ENCODE measurements at places on chromosomes 4 and X.

DNA sequence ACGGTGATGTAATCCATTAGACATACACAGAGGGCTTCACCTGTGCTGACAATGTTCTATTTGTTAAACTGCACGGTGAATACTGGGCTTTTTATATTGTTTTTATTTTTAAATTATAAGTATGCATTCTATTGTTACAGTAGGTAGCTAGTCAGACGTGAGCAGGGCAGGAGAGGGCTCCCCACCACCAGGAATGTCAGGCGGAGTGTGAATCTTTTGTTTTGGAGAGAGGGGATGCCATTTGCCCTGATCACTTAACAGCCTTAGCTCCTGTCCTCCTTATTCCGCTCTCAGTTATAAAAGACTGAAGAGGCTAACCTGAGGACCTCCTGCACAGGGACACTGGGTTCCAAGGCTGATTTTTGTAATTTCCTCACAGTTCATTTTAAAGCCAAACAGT, 151.6 kb upstream of the TAPT1 start:
- no peak for DNase-seq

DNA sequence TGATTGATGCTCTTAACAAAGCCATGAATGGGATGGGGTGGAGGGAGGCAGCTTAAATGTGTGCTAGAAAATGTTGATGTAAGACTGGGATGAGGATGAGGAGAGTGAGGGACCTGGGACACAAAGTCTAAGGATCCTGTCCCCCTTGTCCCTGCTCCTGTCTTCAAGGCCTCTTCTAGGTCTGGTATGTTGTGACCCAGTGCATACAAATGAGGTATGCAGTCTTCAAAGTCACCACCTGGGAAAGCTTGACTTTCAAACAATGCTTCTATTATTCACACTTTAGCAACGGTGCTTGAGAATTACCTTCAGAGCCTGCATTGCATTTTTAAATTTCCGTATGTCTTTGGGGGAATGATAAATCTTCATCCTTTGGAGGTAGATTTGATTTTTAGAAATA, 88.4 kb upstream of the SLC34A2 start:
- no peak for DNase-seq

GRCh38 chr4:163548481-163549243, 54.2 kb downstream of the TMA16 start:
- DNase-seq = no peak

DNA sequence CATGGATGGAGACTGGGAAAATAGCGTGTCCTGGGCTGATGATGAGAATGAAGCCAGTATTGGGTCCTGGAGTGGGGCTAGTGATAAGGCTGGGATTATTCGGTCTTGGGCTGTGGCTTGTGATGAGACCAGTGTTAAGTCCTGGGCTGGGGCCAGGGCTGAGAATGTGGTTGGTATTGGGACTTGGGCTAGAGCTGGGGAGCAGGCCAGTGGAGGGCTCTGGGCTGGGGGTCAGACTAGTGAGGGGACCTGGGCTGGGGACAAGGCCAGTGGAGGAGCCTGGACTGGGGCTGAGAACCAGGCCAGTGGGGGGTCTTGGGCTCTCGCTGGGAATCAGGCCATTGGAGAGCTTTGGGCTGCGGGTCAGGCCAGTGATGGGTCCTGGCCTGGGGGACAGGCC, 6.7 kb downstream of the ARMCX4 start:
- no peak for DNase-seq

- no peak for DNase-seq
These were observed 337.7 kb downstream of the PCDH19 start for GRCh38 chrX:100072336-100072735.

DNA sequence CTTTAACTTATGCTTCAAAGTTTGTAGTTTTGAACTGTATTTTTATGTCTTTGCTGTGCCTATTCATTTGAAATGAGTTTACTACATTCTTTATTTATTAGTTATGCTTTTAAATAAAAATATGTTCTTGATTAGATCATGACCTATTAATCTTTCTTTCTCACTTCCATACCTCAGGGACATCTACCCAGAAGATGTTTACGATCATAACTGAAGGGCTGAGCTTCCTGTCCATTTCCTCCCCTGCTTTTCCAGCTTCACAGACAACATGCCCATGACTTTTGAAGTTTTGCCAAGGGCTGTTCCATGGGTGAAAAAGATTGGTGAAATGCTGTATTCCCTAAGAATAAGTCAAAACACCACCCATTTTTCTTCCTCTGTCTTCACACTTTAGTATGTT, 99.7 kb upstream of the DDIT4L start:
- no peak for DNase-seq

DNA sequence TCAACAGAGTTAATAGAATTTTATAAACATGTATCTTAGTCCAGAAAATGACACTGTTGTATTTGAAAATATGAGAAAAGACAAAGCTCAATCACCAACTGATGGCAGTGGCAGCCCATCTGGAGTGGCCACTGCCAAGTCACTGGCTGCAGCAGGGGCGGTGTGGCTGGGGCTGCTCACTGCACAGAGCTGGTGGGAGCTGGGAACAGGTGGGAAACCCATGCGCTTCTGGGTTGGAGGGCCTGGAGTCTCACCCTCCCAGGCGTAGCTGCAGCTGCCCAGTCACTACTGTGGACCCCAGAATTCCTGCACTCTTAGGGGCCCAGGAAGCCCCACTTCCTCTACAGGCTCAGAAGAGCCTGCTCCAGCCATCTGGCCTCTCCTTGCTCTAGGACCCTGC, 251.8 kb upstream of the NDST4 start:
- no peak for DNase-seq

DNA sequence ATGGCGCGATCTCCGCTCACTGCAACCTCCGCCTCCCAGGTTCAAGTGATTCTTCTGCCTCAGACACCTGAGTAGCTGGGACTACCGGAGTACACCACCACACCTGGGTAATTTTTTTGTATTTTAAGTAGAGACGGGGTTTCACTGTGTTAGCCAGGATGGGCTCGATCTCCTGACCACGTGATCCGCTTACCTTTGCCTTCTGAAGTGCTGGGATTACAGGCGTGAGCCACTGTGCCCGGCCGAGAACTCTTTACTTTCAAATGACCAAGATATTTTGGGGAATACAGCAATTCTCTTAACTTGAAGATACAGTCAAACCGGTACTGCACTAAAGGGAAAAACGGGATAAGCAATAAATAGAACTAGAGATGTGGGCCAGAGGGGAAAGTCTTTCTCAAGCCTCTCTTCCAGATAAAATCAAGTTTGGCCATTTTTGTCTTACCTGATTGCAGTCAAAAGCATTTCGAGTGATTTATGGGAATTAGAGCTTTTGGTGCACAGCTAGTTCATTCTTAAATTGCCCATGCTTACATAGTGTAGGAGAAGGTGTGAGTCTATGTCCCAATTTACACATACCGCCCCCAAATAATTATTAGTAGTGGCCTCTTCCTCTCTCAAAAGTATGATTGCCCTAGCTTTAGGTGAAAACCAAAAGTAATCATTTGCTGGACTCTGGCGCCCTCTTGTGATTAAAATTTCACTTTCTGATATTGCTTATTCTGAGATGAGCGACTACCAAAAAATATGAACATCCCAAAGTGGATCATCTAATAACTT, 53.2 kb upstream of the ABCG2 start:
- DNase-seq = no peak
